ENCODE measurements at places on chromosomes 11 and 22.

GRCh38 chr22:21032037-21032867, at the start of gene SLC7A4:
TSS of gene SLC7A4 (minus strand) at chr22:21032561. CDS start at chr22:21031812, 749 bp downstream.
- DNase-seq, result no peak

DNA sequence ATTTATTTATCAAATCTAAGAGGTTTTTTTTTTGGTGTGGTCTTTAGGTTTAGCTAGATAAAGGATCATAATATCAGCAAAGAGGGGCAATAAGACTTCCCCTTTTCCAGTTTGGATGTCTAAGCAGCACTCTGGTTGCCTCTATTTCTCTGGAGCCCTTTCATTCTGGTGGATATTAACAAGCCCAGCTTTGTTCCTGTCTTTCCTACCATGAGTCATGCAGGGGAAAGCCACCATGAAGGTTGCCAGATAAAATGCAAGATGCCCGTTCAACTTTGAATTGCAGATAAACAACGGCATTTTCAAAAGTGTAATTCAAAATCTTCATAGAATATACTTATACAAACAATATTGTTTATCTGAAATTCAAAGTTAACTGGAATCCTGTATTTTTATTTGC, 143.6 kb downstream of the ADAMTS15 start:
- no peak for DNase-seq

DNA sequence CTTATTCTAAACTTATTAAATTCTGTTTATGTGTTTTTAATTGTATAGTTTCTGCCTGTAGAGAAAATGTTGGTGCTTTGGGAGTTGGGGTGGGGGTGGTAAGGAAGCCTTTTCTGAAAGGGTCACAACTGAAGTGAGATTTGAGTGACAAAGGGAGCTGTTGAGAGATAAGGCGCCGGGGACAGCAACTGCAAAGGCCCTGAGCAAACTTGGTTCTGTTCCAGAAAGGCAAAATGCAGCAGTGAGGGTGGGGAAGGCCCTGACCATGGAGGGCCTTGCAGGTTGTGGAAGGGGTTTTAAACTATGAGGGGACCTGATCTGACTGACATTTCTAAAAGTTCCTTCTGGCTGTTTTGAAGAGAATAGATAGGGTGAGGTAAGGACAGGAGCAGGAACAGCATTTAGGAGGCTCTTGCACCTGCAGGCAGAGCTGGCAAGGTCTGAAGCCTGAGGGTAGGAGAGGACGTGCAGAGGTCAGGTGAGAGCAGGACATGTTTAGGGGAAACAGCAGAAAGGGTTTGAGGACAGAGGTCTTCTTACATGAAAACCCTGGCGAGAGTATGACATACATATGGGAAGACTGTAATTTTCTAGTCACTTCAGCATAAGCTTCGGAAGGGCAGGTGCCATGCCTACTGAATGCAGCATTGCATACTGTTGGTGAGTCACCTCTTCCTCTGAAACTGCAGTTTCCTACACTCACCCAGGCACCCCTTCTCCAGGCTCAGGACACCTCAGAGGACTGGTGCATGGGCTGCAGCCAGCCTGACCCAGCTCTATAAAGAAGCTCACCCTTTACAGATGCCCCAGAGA, 190.7 kb downstream of the SNX19 start:
- no peak for DNase-seq

- DNase-seq, result no peak
These were observed 28.0 kb downstream of the MYEOV start for GRCh38 chr11:69321877-69322361.

- no peak for DNase-seq
These were observed 13.9 kb upstream of the ADSL start for GRCh38 chr22:40332319-40332781.

DNA sequence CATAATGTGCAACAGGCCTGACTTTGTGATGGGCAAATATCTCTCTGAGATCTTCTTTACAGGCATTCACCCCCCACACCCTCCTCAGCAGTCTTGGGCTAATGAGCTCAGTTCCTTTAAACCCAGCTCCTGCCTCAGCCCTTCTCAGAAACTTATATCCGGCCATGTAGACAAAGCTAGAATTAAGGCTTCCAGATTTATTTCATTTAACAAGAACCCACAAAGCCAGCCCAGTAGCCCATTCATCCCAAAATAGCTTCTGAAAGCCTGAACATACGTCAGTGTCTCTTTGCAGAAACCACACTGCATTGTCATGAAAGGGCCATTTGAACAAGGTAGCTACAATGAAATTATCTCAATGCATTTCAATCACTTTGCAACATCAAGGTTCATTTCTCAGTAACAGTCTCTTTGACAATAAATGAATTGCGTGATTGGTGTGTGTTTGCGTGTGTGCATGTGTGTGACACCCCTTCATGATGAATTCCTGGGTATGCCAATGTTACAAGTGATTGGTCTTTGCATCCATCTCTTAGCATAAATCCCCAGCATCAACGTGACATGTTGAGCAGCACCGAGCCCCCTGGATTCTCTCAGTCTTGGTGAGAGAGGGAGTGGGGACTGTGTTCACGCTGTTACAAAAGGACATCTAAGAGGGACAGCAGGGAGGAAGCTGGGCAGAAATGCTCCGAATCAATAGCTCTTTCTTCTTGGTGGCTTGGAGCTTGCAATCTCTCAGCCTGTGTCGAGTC, 299.6 kb downstream of the KIRREL3 start:
- no peak for DNase-seq

GRCh38 chr11:31810779-31811647, at the start of gene PAX6:
TSS of gene PAX6 (minus strand) at chr11:31811322. CDS start at chr11:31806411, 4,911 bp downstream.
- no peak for DNase-seq

- no peak for DNase-seq
These were observed 53.3 kb upstream of the PRDM11 start for GRCh38 chr11:45092901-45093760.

GRCh38 chr22:22593964-22594656, 35.0 kb upstream of the PRAME start:
- DNase-seq, result peak; percentile 31

DNA sequence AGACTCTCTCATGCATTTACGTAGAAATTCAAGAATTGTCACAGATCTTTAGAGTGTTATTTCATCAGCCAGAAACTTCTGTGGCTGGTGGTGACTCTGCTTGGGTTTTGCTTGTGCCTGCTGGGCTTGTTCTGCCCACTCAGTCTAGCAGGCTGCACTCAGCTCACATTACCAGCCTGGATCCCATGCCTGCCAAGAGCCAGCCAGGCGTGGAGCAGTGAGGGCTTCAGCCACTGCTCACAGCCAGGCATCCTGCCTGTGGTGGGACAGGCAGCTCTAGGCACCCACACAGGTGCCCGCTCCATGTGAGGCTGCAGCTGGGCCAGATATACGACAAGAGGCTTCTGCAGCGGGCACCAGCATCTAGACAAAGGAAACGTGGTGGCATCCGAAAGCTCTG, 1213.3 kb upstream of the RAG2 start:
- no peak for DNase-seq

- no peak for DNase-seq
These were observed 43.4 kb downstream of the GRAMD4 start for GRCh38 chr22:46663436-46664100.

DNA sequence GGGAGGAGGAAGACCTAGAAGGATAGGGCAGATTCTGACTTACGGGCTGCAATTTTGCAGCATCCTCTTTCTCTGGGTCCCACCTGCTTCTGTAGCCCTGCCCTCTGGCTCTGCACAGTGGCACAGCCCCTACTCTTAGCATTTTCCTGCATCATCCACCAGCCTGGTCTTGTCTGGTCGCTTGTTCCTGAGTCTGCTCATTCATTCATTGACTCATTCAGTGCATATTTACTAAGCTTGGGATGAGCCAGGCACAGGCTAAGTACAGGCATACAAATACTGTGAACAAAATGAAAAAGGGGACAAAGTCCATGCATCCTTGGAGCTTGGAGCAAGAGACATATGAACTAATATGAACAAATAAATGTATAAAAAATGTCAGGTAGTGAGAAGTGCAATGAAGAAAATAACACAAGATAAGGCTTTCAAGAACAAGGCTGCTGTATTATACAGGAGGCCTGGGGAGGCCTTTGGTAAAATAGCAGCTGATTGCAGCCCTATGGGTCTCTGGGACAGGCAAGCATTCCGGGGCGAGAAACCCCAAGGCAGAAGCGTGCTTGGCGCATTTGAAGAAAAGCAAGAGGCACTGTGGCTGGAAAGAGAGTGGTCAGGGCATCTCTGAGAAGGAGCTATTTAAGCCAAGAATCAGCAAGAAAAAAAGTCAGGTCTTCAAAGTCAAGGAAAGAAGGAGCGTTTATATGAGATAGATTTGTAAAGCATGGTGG, 108.0 kb upstream of the ALX4 start:
- DNase-seq, result no peak

- DNase-seq, result no peak
These were observed 39.8 kb upstream of the MTNR1B start for GRCh38 chr11:92929653-92930052.

- no peak for DNase-seq
These were observed 711.6 kb upstream of the ANO5 start for GRCh38 chr11:21481255-21481654.

DNA sequence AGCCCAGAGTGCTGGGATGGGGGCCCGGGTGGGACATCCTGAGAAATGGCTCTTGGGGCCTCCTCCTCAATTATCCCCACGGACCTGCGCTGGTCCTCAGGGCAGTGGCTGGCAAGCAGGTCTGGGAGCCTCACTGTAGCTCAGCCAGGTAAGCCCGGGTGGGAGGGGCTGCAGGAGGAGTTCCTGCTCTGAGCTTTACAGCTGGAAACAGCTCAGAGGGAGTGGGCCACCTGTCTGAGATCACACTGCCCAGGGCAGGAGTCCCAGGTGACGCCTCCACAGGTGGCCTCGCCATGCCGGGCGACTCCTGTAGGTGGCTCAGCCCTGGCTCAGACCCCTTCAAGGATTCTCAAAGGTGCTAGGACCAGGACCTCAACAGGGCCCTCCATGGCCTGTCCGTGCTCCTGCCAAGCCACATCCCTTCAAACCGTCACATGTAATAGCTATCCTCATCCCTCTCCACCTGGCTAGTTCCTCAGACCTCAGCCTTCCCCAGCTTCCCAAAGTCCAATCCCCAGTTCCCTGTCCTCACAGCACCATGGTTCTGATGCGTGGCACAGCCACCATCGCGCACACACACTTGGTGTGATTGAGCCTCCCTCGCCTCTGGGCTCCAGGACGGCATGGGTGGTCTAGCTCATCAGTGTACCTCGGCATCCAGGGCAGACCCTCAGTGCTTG, 3.6 kb upstream of the TSSK2 start:
- no peak for DNase-seq

DNA sequence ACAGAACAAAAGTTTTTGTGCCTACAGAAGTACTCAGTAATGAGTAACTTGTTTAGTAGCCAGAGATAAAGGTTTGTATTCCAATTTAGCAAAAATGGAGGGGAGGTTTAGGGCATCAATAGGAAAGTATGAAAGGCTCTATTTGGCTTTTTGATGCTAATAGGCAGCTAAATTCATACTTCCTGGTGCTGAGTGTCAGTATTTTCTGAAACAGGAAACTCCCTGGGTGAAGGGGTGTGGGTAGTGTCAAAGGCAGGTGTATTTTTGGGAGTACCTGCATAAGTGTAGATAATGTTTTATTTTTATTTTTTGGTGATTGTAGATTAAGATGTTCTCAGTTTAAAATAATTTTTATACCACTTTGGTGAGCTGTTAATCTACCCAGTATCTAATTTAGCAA, 29.3 kb upstream of the MMP7 start:
- DNase-seq, result no peak

DNA sequence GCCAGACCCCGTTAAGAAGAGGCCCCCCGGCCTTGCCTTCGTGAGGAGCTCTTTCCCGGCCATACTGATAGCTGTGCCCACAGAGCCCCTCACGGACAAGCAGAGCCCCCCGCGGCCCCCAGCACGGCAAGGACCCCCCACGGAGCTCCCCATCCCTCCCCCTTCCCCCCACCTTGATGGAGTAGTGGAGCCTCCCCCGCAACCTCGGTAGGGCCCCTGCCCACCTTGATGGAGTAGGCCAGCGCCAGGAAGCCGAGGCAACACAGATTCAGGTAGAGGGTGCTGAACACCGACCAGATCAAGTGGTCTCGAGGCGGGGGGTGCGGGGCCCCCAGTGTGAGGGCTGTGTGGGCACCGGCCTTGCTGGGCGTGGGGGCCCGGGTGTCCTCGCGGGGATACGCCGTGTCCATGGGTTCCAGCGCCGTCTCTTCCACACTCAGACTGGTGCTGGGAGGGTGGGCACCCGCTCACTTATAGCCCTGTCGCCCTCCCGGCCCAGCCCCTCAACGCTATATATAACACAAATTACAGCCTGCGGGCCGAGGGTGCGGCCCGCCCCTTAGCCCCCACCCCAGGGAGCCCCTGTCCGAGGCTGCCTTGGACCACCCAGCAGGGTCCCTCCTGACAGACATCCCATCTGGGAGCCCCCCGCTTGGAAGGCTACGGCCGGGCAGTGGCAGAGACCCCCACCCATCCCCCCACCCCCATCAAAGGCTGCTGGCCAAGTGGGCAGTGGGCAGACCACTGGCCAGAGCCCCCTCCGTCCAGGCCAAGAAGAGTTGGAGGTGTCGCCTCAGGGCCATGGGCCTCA, at the start of gene IFITM5:
Gene IFITM5 (minus strand): TSS at position 446 of the 811 bp plus-strand sequence. CDS start 36 bp downstream, at position 410.
- no peak for DNase-seq

- DNase-seq, result no peak
These were observed 3.1 kb downstream of the PRDM11 start for GRCh38 chr11:45149483-45150056.

- no peak for DNase-seq
These were observed 38.0 kb upstream of the SLC25A1 start for GRCh38 chr22:19216579-19216978.

DNA sequence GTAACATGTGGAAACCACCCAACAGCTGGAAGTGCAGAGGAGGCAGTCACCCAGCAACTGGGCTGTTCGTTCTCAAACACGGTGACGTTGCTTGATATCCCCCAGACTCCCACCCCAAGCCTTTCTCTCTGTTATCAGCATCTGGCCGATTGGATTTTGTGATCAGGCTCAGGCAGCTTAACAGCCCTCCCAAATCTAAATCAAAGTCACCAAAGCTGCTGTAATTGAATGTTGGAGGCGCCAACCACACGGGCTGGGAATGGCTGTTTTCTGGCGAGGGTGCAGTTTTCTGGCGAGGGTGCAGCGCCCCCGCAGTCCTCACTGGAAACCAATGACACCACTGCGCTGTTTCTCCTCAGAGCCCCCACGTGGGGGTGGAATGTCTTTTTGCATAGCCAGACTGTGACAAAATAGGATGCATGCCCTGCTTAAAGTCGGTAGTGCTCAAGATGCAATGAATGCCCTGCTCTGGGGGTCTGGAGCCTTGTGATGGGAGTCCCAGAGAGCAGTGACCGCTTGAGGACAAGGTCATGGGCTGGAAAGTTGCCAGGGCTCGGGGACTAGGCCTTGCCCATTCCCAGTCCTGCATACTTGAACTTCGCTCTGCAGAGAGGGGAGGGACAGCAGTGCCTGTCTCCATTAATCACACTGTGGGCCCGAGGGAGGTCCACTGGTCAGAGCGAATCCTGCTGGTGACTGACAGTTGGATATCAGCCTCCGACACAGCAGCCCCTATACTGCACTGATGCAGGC, 105.3 kb downstream of the MORC2 start:
- DNase-seq, result no peak

DNA sequence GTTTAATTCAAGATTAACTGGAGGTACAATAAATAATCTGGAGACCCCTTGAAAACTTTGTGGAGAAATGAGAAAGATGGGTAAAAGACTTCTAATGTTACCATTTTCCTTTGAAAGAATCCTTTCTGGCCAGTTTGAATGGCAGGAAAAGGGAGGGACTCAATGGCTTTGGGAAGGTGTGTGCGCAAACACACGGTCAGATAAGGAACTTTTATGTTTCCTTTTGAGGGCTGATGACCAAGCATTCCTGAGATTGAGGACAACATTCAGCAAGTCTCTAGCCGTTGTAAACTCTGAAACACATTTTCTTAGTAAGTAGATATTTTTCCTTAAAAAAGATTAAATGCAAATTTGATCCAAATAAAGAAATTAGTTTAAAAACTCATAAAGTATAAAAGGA, 909.7 kb upstream of the TENM4 start:
- no peak for DNase-seq
